ENCODE measurements at places on chromosomes 2 and 18.

DNA sequence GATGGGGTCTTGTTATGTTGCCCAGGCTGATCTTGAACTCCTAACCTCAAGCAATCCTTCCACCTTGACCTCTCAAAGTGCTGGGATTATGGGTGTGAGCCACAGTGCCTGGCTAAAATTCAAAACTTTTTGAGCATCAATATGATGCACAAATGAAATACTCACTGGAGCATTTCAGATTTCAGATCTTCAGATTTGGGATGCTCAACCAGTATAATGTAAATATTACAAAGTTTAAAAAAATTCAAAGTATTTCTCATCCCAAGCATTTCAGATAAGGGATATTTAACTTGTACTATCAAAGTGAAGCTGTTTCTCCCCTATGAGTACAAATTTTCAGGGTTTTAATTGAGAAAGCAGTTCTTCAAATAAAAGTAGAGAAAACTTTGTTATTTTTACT, 164.1 kb upstream of the CCDC68 start:
- no peak for DNase-seq

DNA sequence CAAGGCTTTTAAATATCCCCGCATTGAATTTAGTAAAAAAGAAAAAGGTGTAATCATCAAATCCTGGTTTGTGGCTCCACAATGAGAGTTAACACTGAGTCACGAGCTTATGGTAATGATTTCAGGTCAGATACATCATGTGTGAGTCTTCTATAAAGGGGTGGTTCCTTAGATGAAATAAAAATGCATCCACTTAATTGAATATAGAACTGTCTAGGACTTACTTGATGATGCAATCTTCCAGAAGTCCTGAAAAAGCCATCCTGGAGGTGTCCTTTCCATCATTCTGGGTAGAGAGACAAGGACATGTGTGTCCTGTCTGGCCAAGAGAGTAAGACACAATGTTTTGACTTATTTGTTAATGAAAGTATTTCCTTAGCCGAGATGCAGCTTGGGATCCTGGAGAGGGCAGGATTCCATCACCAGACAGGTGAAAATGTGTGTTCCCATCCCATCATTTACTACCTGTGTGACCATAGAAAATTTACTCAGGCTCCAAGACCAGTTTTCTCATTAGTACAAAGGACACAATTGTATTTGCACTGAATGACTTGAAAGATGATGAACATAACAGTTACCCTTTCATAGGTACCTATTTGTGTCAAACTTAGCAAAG, 1539.8 kb upstream of the PIK3C3 start:
- no peak for DNase-seq

GRCh38 chr2:172931256-172931894, 144.3 kb upstream of the MAP3K20 start:
- no peak for DNase-seq

DNA sequence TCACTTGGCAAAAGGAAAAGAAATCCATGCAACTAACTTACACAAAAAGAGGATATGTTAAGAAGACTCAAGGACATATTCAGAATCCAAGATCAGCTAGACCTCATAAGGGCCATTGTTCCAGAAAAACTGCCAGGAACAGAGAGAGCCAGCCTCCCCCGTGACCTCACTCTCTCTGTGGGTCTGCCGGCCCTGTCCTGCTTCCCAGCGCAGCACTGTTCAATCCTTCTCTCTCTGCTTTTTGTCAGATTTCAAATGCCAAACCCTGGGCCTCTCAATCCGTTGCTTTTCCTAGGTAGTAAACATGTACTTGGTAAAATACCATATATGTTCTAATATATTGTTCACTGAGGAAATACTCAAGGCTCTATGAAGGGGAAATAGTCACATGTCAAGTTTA, 40.0 kb upstream of the ACKR3 start:
- DNase-seq, result no peak

- no peak for DNase-seq
Observed at GRCh38 chr2:15531095-15531854, 29.9 kb downstream of the NBAS start.

- DNase-seq, result no peak
Observed at GRCh38 chr2:225454412-225454811, 54.9 kb downstream of the NYAP2 start.

- DNase-seq, result no peak
Observed at GRCh38 chr18:44887227-44887631, 206.5 kb downstream of the SETBP1 start.

GRCh38 chr18:45991788-45992187, 24.7 kb upstream of the EPG5 start:
- no peak for DNase-seq

GRCh38 chr18:60146220-60146960, 226.2 kb downstream of the MC4R start:
- no peak for DNase-seq

DNA sequence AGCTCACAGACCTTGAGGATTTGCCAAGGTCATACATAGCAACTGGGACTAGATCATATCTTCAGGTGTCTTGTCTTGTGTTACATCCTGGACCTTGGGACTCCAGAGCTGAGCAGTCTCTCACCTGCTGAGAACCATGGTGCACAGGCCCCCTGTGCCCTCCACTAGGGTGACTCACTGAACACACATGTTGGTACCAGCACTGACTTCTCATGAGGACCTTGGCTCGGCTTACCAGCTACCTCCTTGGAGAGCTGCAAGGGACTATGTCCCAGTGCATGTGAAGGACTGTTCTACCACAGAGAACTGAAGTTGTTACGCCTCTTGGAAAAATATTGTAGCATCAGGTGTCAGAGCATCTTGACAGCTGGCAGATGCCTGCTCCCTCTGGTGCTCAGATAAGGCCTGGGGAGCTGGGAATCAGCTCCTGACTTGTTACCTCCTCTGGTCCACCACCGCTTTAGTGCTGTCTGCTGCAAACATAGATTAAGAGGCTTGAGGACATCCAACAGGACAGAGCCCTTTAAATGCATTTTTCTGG, 72.1 kb downstream of the WDSUB1 start:
- DNase-seq, result no peak

- no peak for DNase-seq
Observed at GRCh38 chr2:1612391-1613077, 131.8 kb downstream of the PXDN start.

- no peak for DNase-seq
Observed at GRCh38 chr2:80469428-80469827, 164.9 kb upstream of the LRRTM1 start.

GRCh38 chr2:11629851-11630250, 40.1 kb downstream of the NTSR2 start:
- DNase-seq, result no peak

DNA sequence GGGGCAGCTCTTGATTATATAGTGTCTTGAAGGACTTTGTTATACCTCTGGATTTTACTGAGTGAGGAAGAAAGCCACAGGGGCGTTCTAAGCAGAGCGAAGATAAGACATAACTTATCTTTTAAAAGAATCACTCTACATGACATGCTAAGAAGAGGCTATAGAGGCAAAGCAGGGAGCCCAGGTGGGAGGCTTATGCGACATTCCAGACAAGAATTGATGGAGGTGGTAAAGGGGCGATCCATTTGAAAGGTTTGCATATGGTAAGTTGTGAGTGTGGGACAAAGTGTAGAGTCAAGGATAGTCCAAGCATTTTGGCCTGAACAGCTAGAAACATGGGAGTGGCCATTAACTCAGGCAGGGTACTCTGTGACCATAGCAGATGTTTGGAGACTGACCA, 49.8 kb downstream of the LYPD6 start:
- DNase-seq, result no peak

DNA sequence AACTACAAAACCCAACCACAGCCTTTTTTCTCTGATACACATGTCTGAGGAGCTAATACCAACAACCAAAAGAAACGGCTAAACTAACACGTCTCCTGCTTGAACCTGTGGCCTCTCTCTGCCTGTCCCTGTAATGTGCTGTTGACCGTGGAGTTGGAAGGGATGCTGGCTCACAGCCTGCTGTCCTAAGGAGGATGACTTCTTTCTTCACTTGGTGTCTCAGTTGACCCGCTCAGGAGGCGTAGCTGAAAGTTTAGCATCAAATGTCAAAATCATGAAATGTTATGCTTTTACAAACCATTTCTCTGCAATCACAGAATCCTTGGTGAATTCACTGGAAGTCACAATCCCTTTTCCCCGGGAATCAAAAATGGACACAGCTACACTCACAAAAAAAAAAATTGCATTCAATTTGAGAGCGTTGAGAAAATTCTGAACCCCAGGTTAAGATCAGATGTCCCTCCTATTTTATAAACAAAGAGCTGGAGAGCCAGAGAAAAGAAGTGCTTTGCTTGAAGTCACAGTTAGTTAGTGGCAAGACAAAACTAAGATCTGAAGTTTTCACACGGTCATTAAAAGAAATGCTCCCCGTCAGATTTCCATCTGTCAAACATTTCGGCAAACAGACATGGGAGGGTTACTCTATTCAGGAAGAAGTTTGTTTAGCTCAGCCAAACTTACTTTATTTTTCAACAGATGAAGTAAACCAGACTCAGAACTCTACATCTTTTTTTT, 74.3 kb downstream of the IRS1 start:
- DNase-seq, result no peak

DNA sequence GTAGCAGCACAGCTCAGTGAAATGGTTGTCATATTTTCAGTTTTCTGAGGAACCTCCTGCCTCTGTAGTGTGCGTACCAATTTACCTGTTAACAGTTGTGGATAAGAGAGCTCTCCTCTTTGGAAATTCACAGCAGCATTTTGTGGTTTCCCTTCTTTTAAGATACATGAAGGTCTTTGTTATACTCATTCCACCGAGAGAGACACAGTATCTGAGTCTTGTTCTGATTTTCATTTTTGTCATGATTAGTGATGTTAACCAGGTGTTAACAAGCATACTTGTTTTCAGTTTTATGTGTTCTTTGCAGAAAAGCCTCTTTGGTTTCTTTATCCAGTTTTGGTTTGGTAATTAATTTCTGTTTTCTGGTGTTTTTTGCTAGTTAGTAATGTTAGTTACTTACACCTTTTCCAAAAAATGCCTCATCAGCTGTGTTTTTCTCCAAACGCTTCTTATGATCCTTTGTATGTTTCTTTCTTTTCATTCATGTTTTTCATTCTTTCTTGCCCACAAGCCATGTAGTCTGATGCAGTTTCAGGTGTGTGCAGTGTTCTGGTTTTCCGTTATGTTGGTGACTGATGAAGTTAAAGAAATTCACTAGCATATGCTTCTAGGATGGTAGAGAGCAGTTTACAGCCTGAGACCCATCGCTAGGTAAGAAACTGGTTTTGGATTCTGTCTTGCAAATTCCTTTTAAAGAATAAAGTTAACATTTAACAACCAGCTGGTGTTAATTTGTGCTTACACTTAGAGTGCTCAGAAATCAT, 30.1 kb downstream of the CCDC74A start:
- no peak for DNase-seq

DNA sequence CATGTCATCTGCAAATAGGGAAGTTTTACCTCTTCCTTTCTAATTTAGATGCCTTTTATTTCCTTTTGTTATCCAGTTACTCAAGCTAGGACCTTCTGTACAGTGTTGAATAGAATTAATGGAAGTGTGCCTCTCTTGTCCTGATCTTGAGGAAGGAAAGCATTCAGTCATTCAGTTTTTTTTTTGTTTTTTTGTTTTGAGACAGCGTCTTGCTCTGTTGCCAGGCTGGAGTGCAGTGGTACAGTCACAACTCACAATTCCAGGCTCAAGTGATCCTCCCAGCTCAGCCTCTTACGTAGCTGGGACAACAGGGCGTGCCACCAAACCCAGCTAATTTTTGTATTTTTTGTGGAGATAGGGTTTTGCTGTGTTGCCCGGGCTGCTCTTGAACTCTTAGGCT, 203.9 kb upstream of the ALPP start:
- no peak for DNase-seq

DNA sequence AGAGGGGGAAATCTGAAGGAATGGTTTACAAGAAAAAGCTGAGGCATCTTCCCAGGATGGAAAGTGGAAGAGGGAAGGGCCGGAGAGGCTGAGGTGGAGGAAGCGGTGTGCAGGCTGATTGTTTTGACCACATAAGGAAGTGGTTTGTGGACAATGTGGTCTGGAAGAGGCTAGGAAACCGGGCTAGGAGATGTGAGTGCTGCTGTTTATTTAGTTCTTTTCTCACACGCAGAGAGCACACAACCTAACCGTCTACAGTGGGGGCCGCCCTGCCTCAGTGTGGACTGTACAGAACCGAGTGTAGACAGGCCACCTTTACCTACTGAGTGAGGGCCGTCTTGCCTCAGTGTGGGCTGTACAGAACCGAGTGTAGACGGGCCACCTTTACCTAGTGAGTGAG, 251.7 kb upstream of the PXDN start:
- DNase-seq, result no peak

- DNase-seq, result no peak
Observed at GRCh38 chr2:220373878-220374277, 746.4 kb downstream of the SLC4A3 start.

GRCh38 chr2:60652832-60653340, 99.4 kb upstream of the BCL11A start:
- DNase-seq, result no peak

- no peak for DNase-seq
Observed at GRCh38 chr2:151575338-151575737, 158.9 kb downstream of the NEB start.

- DNase-seq, result no peak
Observed at GRCh38 chr2:120310136-120310535, 35.8 kb upstream of the INHBB start.

DNA sequence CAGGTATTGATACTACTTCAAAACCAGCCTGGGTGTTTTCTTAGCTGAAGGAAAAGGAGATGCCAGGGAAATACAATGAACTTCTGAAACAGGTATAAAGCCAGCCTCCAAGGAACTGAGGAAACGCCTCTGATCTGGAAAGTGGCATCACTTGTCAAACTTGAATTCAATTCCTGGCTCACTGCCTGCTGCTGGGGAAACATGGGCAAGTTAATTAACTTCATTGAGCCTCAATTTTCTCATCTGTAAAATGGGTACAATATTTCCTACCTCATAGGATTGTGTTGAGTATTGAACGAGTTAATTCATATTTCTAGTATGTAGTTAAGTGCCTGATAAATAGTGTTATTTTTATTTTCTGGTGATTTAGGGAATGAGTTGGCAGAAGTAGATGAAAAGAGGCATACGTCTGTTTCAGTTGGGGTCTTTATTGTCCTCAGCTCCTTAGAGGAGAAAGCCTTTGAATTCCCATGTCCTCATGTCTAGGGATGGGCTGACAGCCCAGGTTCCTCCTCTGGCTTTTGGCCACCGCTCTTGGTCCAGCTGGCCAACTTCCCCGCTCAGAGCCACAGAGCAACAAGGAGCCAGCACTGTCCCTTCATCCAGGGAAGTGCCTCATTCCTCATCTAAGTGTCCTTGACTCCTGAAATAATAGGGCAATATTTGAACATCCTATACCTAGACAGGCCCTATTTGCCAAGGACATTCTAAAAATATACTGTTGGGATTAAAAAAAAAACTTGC, 210.5 kb upstream of the GATA6 start:
- no peak for DNase-seq

DNA sequence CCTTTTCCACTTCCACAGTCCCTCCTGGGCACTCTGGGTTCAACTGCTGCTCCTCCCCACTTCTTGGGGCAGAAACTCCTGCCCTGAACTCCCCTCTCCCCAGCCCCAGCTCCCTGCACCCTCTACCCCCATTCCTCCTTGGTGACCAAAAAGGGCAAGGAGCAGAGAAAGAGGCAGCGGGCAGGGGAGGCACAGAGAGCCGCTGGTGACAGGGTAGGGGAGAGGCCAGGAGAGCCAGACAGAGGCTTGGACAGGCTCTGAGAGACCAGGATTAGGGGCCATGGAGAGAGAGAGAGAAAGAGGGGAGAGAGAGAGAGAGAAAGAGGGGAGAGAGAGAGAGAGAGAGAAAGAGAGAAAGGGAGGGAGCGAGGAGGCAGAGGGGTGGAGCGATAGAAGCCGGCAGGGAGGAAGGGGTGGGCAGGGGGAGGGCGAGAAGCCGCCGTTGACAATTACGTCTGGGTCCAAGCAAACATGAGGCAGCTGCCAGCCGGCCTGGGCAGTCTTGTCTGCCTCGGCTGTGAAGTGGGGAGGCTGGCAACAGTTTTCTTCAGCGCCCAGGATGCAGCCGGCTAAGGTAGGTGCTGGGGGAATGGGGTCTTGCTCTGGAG, at the start of gene KCNIP3:
KCNIP3 (plus strand) TSS at position 468 of the 608 bp plus-strand sequence; CDS start at position 560, 92 bp downstream.
- DNase-seq, result no peak
